HCEC 1CT (cell line): ENCODE measurements at places on chromosomes 7 and 10.
A peak's percentile ranks its signal among the peaks of the same experiment; 100 is the strongest.

DNA sequence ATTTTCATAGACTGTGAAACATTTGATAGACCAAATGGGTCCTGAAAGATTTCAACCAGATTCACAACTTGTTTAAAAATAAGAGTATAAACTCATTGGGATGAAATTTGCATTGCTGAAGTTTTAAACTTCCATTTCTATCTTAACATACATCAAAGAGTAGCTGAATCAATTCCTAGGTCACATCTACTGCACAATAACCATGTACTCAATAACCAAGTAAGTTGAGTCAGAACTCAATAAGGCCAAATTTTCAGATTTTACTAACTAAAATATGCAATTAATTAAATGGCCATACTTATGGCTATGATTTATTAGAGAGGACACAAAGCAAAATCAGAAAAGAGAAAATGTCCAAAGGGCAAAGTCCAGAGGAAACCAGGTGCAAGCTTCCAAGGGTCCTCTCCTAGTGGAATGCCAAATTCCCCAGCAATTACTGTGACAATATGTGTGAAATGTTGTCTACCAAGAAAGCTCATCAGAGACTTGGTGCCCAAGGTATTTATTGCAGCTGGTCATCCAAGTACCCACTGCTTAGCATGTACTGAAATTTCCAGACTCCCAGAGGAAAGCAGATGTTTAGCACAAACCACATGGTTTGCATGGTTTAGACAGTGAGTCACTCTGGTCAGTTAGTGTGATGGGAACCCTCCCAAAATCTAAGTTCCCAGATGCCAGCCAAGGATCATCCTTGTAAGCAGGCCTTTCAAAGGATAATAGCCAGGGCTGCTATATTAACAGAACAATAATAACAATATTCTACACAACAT is 238.9 kb downstream of the IPMK start:
- peak; percentile 93 for DNase-seq

- no peak for DNase-seq
Measured at GRCh38 chr10:72692744-72692993, 726 bp downstream of the MCU start.

GRCh38 chr7:142391191-142391992 is 133.5 kb upstream of the PRSS58 start:
- DNase-seq: peak; percentile 20

- DNase-seq: no peak
Measured at GRCh38 chr10:89649051-89649450, 4.0 kb upstream of the PANK1 start.

- DNase-seq: no peak
Measured at GRCh38 chr7:68684246-68684839, 913.9 kb upstream of the AUTS2 start.

DNA sequence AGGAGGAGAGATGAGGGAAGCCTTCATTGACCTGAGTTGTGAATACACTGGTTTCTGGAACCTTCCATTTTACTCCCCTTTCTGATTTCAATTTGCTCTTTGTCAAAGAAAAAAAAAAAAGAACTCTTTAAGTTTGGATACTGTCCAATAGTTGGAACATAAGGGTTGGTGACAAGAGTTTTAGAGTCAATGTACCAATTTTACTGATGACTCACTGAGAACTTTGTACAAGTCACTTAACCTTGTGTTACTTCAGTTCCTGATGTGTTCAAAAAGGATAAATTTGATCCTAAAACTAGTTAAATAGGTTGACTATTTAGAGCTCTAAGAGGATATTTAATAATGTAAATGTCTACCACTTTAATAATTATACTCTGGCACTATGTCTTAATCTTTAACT is 4.1 kb upstream of the CDK14 start:
- peak; percentile 35 for DNase-seq

- no peak for DNase-seq
Measured at GRCh38 chr7:15087771-15088170, 185.2 kb upstream of the DGKB start.
